ENCODE measurements at places on chromosomes 6 and 20.
A peak's percentile ranks its signal among the peaks of the same experiment; 100 is the strongest.

DNA sequence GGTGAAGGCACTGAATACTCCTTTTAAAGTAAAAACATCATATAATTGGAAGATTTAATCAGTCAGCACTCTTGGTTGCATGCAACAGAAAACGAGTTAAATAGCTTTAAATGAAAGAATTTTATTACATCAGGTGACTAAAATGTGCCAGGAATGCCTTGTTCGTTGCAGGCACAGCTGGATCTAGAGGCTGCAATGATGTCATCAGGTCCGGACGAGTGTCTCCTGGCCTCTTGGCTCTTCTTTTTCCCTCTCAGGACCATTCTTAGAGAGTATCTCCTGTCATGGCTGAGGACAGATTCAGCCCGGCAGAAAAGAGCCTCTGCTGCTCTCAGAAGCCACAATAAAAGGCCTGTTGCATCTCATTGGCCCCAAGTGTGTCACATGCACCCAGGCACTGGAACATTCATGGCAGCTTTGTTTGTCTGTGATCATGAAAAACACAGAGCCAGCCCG is 510.7 kb upstream of the SULF2 start:
- no peak for DNase-seq
- no peaks in the 10 kb centered on the region for H3K4me1 ChIP-seq
- H3K36me3 ChIP-seq: no peaks in the 10 kb centered on the region
- no peaks in the 10 kb centered on the region for H3K27me3 ChIP-seq
- H3K27ac ChIP-seq: no peak overlapping the region
- no peak overlapping the region for H3K4me3 ChIP-seq

DNA sequence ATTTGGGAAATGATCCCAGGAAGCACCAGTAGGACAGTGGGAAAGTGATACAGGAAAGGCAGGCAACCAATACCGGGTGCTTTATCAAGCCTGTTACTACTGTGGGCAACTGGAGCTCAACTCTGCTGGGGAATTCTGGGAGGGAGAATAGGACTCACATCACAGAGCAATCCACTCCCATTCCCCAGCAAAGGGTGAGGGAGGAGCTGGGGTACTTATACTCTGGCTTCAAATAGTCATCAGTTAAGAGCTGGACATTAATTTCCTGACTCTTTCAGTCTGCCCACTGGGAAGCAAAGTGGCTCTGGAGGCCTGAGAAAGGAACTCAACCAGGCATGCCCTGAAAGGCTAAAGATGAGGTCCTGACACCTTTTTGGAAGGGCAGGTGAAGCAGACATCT is 17.5 kb upstream of the CDH22 start:
- H3K4me1 ChIP-seq: no peaks in the 10 kb centered on the region
- no peaks in the 10 kb centered on the region for H3K27me3 ChIP-seq
- no peaks in the 10 kb centered on the region for H3K36me3 ChIP-seq
- no peak overlapping the region for H3K4me3 ChIP-seq
- no peak overlapping the region for H3K27ac ChIP-seq
- DNase-seq: no peak

DNA sequence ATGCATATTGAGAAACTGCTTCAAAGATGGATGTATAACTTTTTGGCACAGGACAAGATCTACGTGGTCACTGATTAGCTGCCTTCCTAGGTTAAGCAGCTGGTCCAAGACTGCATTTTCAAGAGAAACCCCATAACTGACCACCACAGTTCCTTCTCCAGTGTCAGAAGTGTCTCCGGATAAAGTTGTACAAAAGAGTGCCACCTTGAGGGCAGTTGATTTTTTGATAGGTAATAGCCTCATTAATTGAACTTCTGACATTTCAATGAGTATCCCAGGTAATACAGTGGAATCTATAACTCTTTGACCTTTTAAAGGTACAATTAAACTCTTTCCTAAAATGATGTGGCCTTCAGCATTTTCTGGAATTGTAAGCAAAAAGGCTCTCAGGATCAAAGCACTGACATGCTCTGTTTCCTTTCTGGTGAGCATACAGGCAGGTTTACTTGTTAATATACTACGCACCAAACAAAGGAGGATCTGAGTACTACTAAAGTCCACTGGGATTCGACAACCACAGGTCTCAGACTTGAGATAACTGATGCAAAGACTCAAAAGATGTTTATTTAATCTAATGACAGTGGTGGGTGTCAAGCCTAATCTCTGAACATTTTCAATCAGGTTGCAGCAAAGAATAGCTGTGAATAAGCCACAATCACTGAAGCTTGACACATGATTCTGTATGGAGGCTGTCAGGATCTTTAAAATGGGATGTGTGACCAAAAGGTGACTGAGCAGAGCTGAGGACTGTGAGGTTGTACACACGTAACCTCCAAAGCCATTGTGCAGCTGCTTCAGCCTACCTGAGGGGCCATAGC is 21.2 kb downstream of the MKKS start:
- H3K36me3 ChIP-seq: peaks cover 12% of the 10 kb centered on the region
- H3K4me1 ChIP-seq: no peaks in the 10 kb centered on the region
- no peak overlapping the region for H3K27ac ChIP-seq
- DNase-seq: no peak
- H3K4me3 ChIP-seq: no peak overlapping the region
- H3K27me3 ChIP-seq: no peaks in the 10 kb centered on the region

DNA sequence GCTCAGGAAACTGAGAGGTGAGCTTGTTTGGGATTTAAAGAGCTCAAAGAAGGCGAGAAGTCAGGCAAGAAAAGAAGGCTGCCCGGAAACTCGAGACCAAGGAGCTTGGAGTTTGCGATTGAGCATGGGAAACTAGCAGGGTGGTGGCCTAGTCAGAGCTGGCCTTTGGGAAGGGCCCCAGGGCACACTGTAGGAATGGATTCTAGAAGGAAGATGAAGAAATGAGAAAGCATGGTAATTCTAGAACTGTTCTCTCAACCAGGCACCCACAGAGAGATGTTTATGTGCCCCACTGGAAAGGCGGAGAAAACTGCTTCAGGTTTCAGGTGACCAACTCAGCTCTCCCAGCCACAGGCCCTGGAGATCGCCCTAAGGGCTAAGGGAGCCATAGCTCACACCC is 126.2 kb downstream of the FOXO3 start:
- H3K4me3 ChIP-seq: no peak overlapping the region
- H3K27me3 ChIP-seq: no peaks in the 10 kb centered on the region
- no peak overlapping the region for H3K27ac ChIP-seq
- DNase-seq: no peak
- H3K36me3 ChIP-seq: peaks cover 2% of the 10 kb centered on the region

GRCh38 chr6:137443901-137444300 is 50.3 kb downstream of the OLIG3 start:
- H3K4me3 ChIP-seq: no peak overlapping the region
- H3K27ac ChIP-seq: no peak overlapping the region
- no peaks in the 10 kb centered on the region for H3K36me3 ChIP-seq

DNA sequence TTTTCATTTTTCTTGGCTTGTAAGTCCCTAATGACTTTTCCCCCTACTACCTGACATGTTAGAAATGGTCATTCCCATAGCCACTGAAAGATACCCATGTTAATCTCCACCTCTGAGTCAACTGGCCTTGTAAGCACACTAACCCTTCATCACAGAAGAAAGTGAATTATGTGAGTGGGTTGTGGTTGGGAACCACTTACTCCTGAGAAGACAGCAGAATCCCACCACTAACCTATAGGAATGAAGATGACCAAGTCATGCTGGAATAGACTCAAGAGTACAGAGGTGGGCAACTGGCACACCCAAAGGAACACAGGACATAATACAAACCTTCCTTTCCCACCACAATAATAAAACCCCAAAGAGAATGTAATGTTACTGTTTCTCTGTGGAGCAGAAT is 30.1 kb downstream of the RAMACL start:
- no peaks in the 10 kb centered on the region for H3K36me3 ChIP-seq
- peaks cover 3% of the 10 kb centered on the region for H3K4me1 ChIP-seq
- H3K27me3 ChIP-seq: no peaks in the 10 kb centered on the region
- H3K4me3 ChIP-seq: no peak overlapping the region

GRCh38 chr20:63224412-63225081 is 8.6 kb upstream of the YTHDF1 start:
- DNase-seq: no peak
- H3K4me1 ChIP-seq: no peaks in the 10 kb centered on the region
- no peaks in the 10 kb centered on the region for H3K36me3 ChIP-seq
- H3K4me3 ChIP-seq: no peak overlapping the region
- H3K27ac ChIP-seq: no peak overlapping the region

DNA sequence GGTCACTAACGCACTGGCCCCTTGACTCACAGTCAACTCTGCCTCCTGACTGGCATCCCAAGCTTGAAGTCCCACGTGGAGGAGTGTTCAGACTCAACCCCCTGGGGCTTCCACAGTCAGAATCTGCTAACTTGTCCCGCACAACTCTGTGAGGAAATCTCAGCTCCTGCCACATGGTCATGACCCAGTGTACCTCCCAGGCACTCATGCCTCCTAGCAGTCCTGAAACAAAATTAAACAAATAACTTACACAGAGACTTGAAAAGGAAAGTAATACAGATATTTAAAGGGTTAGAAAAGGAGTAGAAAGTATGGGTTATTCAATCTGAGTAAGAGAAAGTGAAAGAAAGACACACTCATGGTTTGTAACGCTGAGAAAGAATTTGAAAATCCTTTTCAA is 134.9 kb downstream of the GMDS start:
- H3K4me1 ChIP-seq: peaks cover 3% of the 10 kb centered on the region
- H3K4me3 ChIP-seq: no peak overlapping the region
- H3K27ac ChIP-seq: no peak overlapping the region
- H3K27me3 ChIP-seq: no peaks in the 10 kb centered on the region

GRCh38 chr20:48186915-48187314 is 401.6 kb upstream of the SULF2 start:
- H3K27ac ChIP-seq: no peak overlapping the region
- H3K27me3 ChIP-seq: no peaks in the 10 kb centered on the region
- DNase-seq: no peak
- H3K36me3 ChIP-seq: no peaks in the 10 kb centered on the region
- H3K4me1 ChIP-seq: no peaks in the 10 kb centered on the region

DNA sequence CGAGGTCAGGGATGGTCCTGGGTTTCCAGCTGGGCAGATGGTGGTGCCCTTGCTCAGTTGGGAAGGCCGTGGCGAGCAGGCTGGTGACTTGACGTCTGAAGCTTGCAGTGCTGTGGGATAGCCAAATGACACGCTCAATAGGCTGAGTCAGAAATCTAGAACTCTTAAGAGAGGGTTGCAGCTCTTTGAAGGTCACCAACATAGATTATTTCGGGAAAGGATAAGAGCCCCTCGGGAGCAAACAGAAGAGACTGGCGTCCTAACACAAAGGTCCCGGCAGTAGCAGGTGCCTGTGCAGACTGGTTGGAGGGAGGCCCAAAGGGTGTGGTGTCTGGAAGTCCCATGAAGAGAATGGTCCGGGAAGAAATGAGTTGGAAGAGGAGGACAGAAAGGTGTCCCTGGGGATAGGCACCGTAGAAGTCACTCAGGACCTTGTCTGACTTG is 18.4 kb downstream of the PKIG start:
- no peaks in the 10 kb centered on the region for H3K36me3 ChIP-seq
- peak overlapping the region; percentile 25 for H3K27ac ChIP-seq
- DNase-seq: no peak
- no peak overlapping the region for H3K4me3 ChIP-seq

GRCh38 chr20:37468886-37469285 is 52.2 kb upstream of the NNAT start:
- H3K36me3 ChIP-seq: no peaks in the 10 kb centered on the region
- no peaks in the 10 kb centered on the region for H3K27me3 ChIP-seq
- no peak for DNase-seq
- no peaks in the 10 kb centered on the region for H3K4me1 ChIP-seq
- no peak overlapping the region for H3K4me3 ChIP-seq
- H3K27ac ChIP-seq: no peak overlapping the region
